ENCODE measurements at places on chromosomes 5 and 9.

DNA sequence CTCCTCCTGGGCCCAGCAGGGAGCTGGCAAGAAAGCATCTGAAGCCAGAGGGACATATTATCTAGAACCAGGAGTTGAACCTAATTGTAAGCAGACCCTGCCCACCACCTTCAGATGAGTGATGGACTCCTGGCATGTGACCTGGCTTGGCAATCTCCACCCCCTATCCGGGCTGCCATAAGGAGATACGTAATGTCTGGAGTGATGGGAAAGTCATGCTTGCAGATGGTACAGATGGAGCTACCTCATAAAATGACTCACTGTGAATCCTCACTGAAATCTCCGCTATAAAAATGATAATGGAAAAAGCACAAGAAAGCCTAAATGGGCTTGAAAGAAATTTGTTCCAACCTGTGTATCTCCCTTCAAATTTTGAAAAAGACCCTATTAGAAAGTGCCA, 157.5 kb downstream of the DMRT2 start:
- DNase-seq: peak; percentile 81

- DNase-seq: no peak
Measured at GRCh38 chr9:96084331-96084734, 208.8 kb downstream of the ERCC6L2 start.

GRCh38 chr9:34961574-34962490, 3.7 kb downstream of the PHF24 start:
- DNase-seq: peak; percentile 19

- DNase-seq: no peak
Measured at GRCh38 chr5:170126061-170126460, 20.4 kb downstream of the FOXI1 start.

DNA sequence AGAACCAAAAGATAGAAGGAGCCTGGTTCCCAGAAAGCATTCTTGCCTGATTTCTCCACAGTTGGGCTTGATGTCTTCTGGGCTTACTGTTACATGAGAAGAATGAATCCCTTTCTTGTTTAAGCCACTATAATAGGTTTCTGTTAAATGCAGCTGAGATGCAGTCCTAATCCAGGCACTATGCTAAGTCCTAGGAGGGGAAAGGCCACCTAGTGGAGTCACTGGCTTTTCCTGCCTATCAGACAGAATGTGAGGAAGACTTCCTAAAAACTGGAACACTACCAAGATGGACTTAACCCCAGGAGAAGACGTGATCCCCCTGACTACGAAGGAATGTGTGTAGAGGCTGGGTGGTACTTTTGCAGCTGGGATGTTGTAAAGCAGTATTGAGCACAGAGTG, 34.3 kb upstream of the FSD1L start:
- DNase-seq: no peak

DNA sequence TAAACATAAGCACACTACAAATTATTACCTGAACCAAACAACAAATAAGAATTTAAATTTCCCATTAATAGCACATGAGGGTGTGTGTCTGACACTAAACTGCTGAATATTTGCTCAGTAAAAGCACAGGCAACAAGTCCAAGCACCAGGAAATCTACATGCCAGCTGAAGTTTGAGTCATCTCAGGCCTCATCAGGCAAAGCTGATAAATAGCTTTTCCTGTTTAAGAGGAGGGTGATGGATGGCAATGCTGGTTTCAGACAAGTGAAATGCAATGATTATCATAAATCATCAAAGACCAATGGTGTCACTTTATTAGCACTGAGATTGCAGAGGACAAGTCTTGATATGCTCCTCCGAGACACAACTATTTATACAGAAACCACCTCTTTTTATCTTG, 1668.0 kb upstream of the C9orf72 start:
- no peak for DNase-seq

DNA sequence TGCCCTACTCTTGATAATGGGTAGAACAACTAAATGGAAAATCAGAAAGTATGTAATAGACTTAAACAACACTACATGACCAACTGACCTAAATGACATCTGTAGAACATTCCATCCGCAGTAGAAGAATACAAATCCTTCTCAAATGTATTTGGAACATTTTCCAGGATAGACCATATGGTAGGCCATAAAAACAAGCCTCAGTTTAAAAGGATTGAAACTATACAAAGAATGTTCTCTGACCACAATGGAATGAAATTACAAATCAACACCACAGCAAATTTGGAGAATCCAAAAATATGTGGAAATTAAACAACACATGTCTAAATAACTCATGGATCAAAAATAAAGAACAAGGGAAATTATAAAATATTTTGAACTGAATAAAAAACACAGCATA, 189.2 kb downstream of the NDUFS4 start:
- DNase-seq: no peak

DNA sequence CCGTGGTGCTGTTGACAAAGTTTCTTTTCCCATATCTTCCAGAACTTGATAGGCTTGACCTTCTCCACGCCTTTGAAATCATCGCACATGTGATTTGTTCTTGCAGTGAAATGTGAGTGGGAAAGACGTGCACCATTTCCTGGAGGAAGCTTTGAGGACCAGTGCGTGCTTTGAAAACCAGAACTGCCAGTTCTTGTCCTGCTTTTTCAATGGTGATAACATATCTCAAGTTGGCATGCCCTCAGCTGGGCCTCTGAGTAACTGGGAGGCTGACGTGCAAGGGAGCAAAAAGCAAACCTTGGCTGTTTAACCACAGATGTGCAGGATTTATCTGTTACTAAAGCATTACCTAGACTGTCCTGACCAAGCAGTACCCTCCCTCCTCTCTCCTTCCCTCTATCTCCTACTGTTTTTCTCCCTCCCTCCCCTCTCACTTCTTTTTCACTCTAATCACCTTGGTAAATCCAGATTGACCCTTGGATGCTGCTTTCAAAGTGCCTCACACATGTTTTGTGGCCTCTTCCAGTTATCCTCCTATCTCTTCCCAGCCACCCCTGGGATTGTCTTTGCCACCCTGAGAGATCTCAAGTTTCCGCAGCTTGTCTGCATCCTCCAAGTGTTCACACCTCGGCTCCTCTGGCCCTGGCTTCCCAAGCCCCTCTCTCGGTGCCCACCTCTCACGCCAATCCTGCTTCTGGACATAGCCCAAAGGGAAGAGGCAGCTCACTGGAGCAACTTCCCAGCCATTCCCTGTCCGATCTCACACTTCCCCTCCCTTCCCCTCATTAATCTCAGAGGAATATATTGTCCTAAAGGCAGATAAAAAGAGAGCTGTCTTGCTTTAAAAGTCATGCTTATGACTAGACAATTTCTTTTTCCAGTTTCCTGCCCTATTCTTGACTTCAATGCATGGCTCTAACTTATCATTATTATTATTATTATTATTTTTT, 198.3 kb downstream of the ERCC6L2 start:
- no peak for DNase-seq

GRCh38 chr5:81631124-81631523, 119.8 kb downstream of the SSBP2 start:
- no peak for DNase-seq

- DNase-seq: no peak
Measured at GRCh38 chr5:7642029-7642428, 208.9 kb downstream of the CFAP90 start.

GRCh38 chr9:130675396-130675795, 11.0 kb downstream of the PRDM12 start:
- no peak for DNase-seq

GRCh38 chr9:105046907-105047741, 119.2 kb upstream of the ABCA1 start:
- no peak for DNase-seq

DNA sequence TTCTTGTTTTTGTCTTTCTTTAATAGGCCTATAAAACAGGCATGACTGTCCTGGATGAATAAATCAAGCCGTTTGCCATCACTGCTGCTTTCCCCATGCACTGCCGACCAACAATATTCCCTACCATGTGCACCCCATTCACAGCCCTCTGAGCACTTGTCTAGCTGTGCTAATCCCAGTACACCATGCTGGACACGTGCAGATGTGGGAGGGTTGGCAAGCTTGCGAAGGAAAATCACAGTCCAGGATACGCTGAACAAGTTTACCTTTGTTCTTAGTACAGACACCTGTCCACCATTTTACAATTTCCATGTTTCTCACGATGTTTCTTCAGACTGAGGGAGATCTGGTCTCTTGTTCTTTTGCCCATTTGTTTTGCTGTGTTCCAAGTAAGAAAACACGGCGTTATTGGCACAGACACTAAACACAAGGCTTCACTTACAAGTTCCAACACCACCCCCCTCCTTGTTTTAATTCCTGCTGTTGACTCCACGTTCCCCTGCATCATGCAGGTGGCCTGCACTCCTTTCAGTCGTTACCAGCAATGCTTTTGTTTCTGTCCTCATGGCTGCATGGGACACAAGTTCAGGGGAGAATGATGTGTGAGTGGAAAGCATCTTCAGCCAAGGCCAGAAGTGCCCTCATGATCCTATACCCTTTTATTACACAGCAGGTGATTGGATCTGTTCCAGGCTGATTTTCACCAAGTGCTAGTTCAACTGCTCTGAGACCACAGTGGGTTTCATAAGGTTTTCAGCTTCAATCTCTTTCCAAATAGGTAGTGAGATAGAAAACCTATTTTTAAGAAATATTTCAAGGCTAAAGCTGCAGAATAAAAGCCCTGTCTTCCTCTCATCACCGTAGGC, 608.9 kb downstream of the IRX1 start:
- DNase-seq: no peak

DNA sequence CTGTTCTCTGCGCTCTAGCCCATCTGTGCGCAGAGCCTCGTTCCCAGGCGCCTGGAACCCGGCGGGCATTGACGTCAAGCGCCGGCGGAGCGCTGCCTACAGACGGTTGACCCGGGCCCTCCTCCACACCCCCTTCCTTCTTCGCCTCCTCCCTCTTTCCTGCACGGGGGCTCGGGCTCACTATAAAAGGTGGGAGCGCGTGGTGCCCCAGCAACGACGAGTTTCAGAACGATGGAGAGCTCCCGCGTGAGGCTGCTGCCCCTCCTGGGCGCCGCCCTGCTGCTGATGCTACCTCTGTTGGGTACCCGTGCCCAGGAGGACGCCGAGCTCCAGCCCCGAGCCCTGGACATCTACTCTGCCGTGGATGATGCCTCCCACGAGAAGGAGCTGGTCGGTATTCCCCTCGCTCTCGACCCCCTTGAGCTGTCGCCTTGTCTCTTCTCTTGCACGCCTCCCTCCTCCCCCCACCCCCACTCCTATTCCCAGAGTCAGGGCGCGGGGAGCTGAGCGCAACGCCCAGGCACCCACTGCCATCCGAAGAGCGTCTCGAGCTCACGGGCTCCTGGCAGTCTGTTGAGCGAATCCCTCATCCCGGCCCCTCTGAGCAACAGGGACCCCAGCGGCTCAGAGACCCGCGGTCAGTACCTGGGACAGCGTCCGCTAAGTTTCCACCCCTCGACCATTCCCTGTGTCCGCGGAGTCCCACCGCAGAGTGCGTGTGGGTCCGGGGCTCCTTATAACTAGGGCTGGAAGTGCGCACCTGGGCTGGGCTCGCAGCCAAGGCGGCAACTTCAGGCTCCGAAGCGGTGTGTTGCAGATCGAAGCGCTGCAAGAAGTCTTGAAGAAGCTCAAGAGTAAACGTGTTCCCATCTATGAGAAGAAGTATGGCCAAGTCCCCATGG, at the start of gene CARTPT:
Gene CARTPT, plus strand, starts transcription at position 213 of the 902 bp plus-strand sequence. Its CDS starts 19 bp downstream, at position 232.
- no peak for DNase-seq

DNA sequence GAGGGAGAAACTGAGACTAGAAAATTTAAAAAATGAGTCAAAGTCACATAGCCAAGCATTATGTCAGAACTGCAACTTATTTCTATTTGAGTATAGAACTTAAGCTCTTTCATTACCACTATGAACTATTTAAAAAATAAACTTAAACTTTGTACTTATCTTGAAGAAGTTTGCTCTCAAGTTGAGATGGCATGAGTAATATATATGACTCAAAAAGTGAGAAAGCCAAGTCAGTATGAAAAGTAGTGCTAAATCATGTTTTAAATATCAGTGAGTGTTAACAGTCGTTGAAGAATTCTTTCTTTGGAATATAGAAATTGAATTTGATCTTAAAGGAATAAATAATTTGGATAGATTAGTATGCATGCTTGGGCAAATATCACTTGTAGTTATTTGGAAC, 36.3 kb upstream of the CDH10 start:
- DNase-seq: peak; percentile 16

DNA sequence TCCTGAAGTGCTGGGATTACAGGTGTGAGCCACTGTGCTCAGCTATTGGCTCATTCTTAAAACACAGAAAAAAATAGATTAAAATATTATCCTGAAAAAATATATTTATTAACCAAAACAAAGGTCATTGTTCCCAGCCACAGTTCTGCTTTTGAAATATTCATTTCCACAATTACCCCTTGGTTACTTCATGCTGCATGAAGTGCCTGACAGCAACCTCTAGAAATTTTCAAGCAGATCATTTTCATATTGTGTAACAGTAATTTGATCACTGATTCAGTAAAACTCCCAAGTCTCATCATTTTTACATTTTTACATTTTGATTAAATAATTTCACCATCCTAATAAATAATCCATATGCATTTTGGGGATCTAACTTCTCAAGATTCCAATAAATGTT, 18.8 kb upstream of the GNAQ start:
- DNase-seq: no peak

DNA sequence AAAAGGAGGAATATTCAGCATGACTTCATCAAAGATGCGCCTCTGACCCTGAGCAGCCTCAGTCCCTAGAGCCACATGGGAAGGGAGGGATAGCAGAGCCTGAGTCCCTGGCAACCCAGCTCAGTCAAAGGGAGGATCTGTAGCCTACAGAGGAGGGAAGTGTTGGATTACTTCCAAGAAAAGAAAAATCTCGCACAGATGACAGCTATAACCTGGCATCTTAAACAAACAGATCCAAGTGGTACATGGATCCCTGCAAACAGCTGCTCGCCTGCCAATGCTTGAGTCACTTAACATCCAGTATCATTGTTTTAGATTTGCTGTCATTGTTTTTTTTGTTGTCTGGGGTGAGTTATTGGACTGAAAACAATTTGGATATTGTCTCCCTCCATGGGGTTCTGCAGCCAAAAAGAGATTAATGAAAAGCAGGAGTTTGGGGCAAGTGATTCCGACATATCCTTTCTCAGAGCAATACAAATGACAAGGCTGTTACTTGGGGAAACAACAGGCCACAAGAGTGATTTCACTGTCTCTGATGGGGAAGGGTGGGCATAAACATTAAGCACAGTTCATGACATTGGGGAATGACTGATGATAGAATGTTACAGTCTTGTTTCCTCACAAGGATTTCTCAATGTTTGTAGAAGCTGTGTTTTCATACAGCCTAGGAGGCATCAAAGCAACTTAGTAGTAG, 153.5 kb upstream of the KIF2A start:
- DNase-seq: no peak

- no peak for DNase-seq
Measured at GRCh38 chr5:18099261-18099660, 465.0 kb downstream of the TAF11L14 start.

DNA sequence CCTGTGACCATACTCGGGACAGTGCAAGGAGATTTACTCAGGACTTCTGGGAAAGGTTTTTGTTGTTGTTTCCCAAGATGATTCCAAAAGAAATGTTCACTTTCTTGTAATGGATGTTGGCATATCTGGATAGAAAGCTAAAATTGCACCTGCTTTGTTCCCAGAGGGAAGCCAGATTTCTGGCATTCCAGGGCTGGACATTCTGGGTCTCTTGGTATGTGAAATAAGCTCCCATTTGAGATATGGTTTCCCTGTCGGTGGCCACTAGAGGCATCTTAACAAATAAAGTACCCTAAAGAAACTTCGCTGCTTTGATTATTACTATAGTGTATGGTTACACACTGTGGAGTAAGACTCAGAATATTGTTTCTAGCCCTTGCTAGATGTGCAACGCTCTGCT, 737.3 kb downstream of the BRINP1 start:
- no peak for DNase-seq

Measured in HS-5 (cell line).